ENCODE measurements at places on chromosomes 16 and 17.

DNA sequence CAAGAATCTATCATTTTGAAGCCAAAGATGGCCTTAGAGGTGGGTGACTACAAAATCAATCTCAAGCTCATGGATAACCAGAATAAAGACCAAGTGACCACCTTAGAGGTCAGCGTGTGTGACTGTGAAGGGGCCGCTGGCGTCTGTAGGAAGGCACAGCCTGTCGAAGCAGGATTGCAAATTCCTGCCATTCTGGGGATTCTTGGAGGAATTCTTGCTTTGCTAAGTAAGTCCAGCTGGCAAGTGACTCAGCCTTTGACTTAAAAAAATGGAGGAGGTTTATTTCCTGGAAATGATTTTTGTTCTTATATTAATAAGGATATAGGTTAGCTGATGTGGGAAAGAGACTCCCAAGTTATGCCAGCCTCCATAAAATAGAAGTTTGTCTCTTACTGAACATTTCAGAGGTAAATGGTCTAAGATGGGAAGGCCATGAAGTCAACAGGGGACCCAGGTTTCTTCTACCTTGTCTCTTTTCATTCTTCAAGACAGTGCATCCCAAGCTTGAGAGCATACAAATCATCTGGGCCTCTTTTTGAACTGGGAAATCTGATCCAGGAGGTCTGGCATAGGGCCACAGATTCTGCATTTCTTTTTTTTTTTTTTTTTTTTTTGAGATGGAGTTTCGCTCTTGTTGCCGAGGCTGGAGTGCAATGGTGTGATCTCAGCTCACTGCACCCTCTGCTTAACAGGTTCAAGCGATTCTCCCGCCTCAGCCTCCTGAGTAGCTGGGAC, 19.8 kb upstream of the TANGO6 start:
- no peak for DNase-seq

DNA sequence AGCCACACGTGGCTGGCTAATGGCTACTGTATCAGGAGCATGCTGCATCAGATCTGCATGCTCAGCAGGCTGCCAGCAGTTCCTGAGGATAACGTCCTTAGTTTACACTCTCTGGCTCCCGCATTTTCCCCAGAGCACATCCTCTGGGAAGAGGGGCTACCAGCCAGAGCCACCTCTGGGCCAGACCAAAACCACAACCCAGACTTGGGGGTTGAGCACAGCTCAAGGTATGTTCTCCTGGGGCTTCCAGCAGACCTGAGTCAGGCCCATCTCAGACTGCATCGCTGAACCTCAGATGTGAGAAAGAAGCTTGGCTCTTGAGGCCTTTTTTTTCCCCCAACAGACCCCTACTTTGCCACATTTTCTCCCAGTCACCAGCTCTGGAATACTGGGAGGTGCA, 23.7 kb upstream of the WSCD1 start:
- DNase-seq: no peak

DNA sequence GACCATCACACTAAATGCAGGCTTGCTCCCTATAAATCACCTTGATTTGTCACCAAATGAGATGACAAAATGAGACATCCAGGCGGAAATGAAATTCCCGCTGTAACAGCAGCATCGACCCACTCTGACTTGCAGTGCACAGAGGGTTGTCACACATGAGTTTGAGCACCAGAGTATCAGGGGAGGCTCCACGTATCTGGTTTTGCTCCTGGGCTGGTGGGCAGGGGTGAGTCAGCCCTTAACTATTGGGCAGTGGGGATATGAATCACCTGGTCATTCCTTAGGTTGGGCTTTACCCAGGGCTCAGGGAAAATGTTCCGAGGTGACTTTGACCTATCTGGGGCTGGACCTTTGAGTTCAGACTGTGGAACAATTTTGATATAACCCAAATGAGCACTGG, 245.2 kb upstream of the CCL2 start:
- DNase-seq: no peak

GRCh38 chr17:82300707-82301270, 16.6 kb downstream of the CD7 start:
- no peak for DNase-seq

DNA sequence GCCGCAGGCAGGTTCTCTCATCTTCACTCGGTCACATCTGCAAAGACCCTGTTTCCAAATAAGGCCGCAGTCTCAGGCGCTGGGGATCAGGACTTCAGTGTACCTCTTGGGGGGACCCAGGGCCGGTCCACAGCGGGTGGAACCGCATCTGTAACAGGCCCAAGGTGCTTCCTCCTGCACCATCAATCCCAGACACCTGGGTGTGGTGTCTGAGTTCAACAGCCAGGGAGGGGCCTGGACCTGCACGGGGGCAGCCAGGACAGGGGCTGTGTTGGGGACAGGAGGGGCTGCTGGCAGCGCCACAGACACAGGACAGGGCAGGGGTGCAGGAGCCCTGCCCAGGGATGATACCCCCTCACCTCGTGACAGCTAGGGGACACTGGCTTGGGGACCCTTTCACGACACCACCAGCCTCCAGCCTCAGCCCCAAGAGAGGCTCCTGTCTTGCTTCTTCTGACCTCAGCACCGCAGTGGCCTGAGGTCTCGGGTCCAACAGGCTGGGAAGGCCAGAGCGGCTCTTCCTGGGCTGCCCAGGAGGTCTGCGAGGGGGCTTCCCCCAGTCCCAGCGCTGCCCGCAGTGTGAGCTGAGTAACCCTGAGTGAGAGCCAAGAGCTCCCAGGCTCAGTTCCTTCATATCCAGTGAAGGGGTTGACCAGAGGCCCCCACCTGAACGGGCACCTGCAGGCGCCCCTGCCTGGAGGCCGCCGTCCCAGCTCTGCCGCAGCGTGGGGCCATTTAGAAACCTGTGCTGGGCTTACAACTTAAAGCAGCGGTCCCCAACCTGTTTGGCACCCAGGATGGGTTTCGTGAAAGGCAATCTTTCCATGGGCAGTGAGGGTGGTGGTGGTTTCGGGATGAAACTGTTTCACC, 30.7 kb upstream of the BAHCC1 start:
- no peak for DNase-seq

DNA sequence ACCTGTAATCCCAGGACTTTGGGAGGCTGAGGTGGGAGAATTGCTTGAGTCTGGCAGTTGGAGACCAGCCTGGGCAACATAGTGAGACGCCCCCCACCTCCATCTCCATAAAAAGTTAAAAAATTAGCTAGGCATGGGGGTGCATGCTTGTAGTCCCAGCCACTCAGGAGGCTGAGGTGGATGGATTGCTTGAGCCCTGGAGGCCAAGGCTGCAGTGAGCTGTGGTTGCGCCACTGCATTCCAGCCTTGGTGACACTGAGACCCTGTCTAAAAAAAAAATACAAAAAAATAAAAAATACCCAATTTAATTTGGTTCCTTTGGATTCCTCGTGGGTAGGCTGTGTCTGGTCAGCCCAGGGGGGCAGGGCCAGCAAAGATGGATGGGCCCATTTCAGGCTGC, 26.1 kb upstream of the TAC4 start:
- no peak for DNase-seq

- DNase-seq: no peak
Measured at GRCh38 chr16:8686031-8686621, 11.7 kb downstream of the ABAT start.

GRCh38 chr16:49593424-49594040, 219.9 kb downstream of the C16orf78 start:
- no peak for DNase-seq
